Mammary epithelial cell (primary cell): ENCODE measurements at places on chromosomes 2 and 18. TPM values are rescaled to one million over a fixed set of nuclear protein-coding genes. Genes with fewer than 3 reads are reported as not detected.

DNA sequence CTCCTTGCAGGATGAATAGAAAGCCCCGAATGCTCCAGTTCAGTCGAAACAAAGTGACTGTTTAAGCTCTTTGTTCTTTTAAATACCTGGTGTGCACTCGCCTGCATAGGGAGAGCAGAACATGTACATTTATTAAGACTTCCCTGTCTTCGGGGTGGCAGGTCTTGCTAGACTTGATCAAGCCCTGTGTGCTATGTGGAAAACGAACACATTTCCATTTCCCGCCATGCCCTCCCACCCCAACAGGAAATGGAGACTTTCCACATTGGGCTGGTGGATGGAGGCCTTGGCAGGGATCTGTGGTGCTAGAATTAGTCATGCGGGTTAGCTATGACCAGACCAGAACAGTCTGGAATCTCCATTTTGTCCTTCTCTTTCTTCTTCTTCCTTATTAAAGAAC is 321.0 kb upstream of the THSD7B start:
- no peak for DNase-seq

GRCh38 chr18:79111483-79111882 is 42.3 kb downstream of the ATP9B start:
- no peak for DNase-seq

DNA sequence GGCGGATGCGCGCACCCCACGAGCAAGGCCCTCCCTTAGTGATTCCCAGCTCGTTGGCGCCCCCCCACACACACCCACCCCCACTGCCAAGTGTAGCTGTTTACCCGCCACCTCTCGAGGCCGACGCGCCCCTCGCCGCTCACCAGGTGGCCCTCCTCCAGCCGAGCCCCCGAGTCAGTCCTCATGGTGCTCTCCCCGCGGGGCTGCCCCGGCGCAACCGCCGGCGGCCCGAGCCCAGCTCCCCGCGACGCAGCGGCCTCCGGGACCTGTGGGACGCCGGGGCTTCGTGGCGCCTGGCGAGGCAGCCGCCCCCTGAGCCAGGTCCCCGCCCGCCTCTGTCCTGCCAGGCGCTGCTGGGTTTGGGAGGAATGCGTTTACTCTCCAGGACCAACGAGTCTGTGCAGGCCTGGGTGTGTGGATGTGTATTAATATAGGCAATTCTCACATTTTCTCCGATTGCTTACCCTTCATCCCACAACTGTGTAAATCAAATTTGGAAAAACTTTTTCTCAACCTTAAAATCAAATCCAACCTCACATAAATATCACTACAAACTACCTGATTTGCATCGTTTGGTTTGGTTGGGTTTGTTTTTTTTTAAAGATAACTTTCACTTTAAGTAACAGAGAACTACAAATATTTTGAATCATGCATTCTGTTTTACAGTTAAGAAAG is at the start of gene TMEM237:
Gene TMEM237, minus strand, starts transcription at position 288 of the 675 bp plus-strand sequence. Its CDS starts 103 bp downstream, at position 185.
- DNase-seq = peak; percentile 63

- no peak for DNase-seq
Observed at GRCh38 chr2:105070010-105070865, 32.4 kb downstream of the MRPS9 start.

DNA sequence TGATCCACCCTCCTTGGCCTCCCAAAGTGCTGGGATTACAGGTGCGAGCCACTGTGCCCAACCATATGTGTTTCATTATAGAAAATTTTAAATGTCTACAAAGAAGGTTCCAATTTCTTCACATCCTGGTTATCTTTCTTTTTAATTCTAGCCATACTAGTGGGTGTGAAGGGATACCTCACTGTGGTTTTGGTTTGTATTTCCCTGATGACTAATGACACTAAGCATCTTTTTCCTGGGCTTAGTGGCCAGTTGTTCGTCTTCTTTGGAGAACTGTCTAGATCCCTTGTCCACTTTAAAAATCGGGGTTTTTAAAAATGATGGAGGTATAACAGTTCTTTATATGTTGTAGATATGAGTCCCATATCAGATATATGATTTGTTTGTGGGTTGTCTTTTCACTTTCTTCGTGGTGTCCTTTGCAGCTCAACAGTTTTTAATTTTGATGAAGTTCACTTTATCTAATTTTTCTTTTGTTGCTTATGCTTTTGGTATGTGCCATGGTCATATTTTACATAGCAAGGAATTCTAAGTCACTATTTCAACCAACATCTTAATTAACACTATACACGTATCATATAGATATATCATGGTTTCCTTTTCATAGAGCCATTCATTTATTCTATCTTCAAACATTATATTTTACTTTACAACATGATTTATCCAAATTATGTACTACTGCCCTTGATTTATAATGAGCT is 135.0 kb upstream of the RIOK3 start:
- DNase-seq = peak; percentile 74

GRCh38 chr2:236876642-236877041 is 209.0 kb upstream of the COPS8 start:
- no peak for DNase-seq

Gene RAD51AP2
- 0.02 TPM for polyA plus RNA-seq

GRCh38 chr2:224412141-224413015 is 10.5 kb upstream of the FAM124B start:
- DNase-seq = peak; percentile 30

GRCh38 chr18:21914739-21915319 is 174.2 kb downstream of the MIB1 start:
- DNase-seq = peak; percentile 25

Gene TCF23
- polyA plus RNA-seq = not detected

DNA sequence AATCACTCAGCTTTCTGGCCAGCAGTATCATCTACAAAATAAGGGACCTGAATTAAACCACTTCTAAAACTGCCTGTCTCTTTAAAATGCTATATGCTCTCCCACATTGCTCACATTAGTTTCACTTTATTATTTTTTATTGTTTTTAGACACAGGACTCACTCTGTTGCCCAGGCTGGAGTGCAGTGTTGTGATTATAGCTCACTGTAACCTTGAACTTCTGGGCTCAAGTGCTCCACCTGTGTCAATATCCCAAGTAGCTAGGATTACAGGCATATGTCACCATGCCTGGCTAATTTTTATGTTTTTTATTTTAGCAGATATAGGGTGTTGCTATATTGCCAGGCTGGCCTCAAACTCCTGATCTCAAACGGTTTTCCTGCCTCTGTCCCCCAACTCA is 591.3 kb upstream of the ZNF804A start:
- DNase-seq = no peak

DNA sequence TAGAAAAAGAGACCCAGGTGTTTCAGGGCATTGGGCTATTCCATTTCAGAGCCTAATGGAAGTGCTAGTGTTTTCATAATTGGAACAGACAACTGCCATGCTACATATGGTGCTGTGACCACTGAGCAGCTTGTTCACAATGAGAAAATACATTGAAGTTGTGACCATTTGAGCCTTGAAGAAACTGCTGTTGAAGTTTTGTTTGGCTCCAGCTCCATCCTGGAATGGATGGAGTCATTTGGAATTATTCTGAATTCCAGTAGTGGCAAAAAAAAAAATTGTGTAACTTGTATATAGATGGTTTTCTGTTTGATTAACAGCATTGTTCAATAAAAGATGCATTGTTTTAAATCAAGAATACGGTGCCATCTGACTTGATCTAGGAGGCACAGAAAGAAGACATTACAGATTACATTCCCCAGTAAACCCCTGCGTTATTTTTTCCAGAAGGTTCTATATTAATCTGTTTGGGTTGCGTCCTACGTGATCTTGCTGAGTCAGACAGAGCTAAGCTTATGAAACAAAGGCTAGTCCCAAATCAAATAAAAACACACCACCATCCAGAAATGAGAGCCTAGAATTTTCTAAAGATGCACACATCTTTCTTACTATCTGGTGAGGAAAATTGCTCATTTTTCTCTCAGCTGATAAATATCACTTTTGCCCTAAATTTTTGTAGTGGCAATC is 19.2 kb downstream of the FMNL2 start:
- DNase-seq = no peak

Gene PAX3
- polyA plus RNA-seq = not detected

DNA sequence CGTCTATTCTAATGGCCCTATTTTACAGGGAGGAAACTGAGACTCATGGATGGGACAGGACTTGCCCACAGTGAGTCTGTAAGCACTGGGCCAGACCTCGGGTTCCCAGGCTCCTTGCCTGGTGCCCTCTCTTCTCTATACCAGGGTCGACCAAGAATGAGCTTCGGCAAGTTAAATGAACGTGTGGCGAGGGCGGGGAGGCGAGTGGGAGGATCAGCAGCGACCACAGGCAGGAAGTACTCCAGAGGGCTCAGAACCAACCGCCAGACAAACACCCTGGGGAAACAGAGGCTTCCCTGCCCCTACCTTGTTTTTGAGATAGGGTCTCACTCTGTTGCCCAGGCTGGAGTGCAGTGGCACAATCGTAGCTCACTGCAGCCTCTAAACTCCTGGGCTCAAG is 177.7 kb upstream of the SMAD2 start:
- DNase-seq = no peak

- no peak for DNase-seq
Observed at GRCh38 chr18:39685303-39685902, 2119.8 kb upstream of the CELF4 start.

- DNase-seq = no peak
Observed at GRCh38 chr2:31057691-31058090, 80.5 kb downstream of the GALNT14 start.

Gene SCYGR4
- polyA plus RNA-seq = not detected

Gene FEV
- not detected for polyA plus RNA-seq

Gene CENPA
- 21.4 TPM for polyA plus RNA-seq

Gene CNDP1
- not detected for polyA plus RNA-seq

- peak; percentile 23 for DNase-seq
Observed at GRCh38 chr2:7430869-7431641, 513.8 kb downstream of the RNF144A start.

GRCh38 chr18:62324917-62325805 is at the start of gene TNFRSF11A:
TSS of gene TNFRSF11A (plus strand) at chr18:62325310. CDS start at chr18:62325353, 43 bp downstream.
- DNase-seq = peak; percentile 58

DNA sequence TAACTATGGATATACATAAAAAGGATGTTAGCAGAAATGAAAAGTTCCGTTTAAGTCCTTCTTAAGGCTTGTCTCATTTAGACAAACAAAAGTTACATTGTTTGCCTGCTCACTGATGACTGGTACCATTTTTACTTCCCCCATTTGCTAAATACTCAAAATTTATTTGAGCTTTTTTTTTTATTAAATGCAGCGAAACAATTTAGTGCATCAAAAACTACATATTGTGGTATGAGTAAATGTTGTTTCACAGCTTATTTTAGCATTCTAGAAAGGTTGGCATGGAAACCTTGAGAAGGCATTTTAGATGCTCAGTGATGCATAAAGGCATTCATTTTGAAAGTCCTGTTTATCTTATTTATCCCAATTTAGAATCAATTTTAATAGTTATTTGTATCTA is 100.0 kb downstream of the MAP2 start:
- DNase-seq = no peak

Gene ACKR3
- 15.3 TPM for polyA plus RNA-seq

- DNase-seq = no peak
Observed at GRCh38 chr18:54945576-54946125, 13.6 kb downstream of the CCDC68 start.

Gene DTNA
- 2.6 TPM for polyA plus RNA-seq

DNA sequence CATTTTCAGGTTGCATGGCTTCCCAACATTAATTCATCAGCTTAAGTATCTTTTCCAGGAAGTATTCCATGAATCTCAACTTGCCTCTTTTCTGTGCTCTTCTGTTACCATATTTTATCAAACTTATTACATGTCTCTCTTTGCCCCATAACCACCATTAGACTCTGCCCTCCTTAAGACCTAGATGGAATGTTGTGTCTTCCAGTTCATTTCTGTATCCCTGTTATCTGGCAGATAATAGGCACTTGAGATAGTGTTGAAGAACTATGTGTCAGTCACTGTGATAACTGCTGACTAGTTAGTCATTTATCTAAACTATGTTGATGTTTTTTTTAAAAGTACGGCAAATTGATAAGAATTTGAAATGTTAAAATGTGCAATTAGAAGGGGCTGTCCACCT is 41.8 kb downstream of the GLS start:
- no peak for DNase-seq

DNA sequence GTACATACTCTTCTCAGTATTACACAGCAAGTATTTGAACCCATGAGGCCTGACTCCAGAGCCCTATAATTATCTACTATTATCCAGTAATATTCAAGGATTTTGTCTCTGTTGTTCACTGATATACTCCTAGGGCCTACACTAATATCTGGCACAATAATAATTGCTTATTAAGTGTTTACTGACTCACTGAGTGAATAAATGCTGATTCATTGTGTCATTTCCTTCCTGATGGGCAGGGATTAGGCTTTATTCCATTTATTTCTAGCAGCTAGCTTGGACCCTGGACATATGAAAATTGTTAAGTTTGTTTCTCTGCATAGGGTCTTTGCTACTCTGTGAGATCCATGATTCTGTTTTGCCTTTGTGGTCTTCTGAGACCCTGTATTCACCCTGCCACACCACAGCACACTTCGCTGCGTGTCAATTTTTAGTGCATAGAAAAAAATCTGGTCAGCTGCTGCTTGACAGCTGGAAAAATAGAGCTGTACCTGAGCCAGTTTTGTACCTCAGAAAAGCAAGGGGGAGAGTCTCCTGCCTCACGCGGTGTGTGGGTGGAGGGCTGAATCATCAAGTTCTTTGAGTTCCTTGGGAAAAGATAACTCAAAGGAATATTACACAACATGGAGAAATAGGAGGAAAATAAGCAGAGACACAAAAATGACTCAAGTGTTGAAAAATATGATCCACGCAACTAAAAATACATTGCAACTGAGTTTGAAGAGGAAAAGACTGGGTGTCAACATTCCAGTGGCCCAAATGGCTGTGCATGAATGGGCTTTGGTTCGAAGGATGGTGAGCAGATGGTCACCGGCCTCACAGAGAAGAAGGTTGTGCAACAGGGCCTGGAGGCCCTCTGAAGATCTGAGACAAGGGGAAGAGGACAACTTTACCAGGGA is 18.9 kb upstream of the DPP4 start:
- DNase-seq = peak; percentile 97

- DNase-seq = peak; percentile 45
Observed at GRCh38 chr2:30422444-30423040, 24.5 kb upstream of the LCLAT1 start.

GRCh38 chr2:1811971-1812350 is 67.6 kb upstream of the PXDN start:
- no peak for DNase-seq

Gene STRADB
- 5.1 TPM for polyA plus RNA-seq

DNA sequence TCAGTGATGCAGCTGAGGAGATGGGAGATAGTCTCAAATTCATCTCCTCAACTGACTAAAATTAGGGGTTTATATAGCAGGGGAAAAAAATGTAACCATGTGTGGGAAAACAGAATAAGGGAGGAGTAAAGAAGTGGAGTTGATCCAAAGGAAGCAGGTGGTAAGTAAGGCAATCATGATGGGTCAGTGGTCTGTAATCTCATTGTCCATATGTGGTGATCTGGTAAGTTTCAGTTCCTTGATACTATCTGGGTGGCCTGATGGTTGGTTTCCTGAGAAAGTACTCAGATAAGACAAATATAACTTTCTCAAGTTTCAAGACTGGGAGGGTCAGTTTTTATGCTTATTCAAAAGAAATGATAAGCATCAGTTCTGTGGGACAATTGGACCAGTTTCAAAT is 312.3 kb upstream of the KCNJ3 start:
- no peak for DNase-seq

DNA sequence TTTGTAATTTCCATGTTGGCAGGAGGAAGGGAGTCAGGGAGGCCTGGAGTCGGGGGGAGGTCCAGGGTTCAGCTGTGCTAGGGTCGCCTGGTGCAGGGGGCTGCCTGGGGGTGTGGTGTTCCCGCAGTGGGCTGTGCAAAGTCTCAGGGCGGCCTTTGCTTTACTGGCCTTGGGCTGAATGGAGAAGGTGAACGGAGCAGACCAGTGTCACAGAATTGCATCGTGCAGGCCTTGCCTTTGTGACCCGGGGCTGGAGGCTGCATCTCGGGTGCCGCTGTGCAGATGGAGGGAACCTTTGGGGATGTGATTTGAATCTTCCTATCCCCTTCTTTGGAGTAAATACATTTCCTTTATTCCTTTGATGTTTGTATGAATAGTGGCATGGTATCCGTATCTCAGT is 8.8 kb downstream of the SNTG2 start:
- DNase-seq = no peak
